ENCODE measurements at places on chromosomes 4 and X.

DNA sequence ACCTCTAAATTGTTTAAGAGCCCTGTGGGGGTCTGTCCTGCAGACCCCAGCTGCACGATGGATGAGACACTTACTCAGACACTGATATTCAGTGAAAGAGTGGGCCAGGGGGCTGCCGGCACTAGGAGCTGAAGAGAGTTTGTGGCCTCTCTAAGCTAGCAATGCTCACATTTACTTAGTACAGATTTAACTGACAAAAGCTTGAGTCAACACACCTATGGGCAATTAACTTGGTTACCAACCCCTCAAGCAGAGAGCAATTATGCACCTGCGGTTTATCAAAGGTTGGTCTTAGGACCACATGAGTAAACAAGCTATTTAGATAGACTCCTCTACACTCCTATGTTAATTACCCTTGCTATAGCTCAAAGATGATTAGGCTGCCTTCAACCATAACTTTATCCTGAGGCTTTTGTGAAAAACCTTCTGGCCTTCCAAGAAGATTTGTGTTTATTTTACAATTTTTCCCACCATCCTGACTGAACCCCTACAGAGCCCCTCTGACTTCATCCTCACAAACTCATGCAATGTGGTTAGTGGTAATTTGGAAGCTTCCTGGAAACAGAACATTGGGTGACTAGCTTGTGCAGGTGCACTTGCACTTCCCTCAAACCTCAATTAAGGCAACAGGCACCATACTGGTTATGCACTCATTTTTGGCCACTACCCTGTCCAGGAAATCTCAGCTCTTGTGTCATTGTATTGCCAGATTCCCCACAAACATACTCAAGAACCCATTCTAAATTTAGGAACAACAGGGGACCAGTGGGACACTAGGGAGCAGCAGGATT, 234.4 kb upstream of the ITM2A start:
- no peak for ATAC-seq

GRCh38 chr4:86924811-86925210, 10.0 kb upstream of the AFF1 start:
- peak; percentile 41 for ATAC-seq

- peak; percentile 85 for ATAC-seq
Observed at GRCh38 chrX:115233497-115234455, at the start of gene LRCH2. TSS of gene LRCH2 (minus strand) at chrX:115234096. CDS start at chrX:115234041, 55 bp downstream.

GRCh38 chr4:2250357-2251072, 8.6 kb upstream of the HAUS3 start:
- ATAC-seq: no peak

DNA sequence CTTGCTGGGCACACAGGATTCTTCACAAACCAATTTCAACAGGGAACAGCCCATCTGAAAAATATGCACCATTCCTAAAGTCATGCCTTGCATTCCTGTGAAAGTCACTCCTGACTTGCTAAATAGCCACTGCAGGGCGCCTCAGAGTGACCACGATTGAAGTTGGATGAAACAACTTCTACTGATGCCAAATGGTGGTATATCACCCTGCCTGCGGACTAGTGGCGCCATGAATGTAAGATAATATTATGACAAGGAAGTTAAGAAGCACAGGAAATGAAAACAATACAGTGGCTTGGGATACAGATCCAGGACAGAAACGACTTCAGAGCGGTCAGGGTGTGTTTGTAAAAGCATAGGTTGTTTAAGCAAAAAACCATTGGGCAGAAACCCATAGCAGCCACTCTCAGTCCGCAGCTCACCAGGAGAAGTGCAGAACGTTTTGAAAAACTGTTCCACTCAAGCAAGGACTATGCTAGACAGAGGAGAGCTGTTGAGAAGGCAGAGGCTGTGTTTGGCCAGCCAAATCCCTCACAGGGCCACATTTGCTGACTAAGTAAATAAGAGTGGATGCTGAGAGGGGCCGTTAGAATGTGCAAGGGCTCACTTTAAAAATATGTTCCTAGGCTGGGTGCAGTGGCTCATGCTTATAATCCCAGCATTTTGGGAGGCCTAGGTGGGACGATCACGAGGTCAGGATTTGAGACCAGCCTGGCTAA, 250.4 kb downstream of the PTTG2 start:
- ATAC-seq: no peak

- ATAC-seq: no peak
Observed at GRCh38 chrX:791479-792034, 161.0 kb downstream of the SHOX start.

- no peak for ATAC-seq
Observed at GRCh38 chrX:134388161-134389109, 71.5 kb upstream of the HPRT1 start.

DNA sequence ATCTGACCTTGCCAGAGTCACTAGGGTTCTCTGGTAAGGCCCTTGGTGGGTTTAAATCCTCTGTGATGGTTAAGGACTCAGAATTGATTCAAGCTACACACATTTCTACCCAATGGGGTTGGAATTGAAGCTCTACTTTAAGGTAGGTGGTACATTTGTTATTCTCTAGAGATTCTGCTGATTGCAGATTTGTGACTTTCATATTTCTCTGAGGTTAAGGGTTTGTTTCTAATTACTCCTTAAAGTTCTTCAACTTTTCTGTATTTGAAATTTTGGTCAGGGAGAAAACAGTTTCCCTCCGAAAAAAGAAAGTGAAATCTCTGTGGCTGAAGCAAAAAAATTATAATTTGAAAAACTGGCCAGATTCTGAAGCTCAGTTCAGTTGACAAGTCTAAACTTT, 25.8 kb upstream of the USP46 start:
- no peak for ATAC-seq

All from SK-N-SH treated with all-trans-retinoic acid at 6 μM for 48 hours (cell line).